ENCODE measurements at places on chromosomes 3 and 15. TPM values are rescaled to one million over a fixed set of nuclear protein-coding genes. Genes with fewer than 3 reads are reported as not detected.

Gene NECTIN3
- total RNA-seq = 88.6 TPM

Gene IL20RB
- 0.48 TPM for total RNA-seq

Gene APBA2
- total RNA-seq = 10.1 TPM

Gene USP50
- not detected for total RNA-seq

Gene MGLL
- 7.3 TPM for total RNA-seq

DNA sequence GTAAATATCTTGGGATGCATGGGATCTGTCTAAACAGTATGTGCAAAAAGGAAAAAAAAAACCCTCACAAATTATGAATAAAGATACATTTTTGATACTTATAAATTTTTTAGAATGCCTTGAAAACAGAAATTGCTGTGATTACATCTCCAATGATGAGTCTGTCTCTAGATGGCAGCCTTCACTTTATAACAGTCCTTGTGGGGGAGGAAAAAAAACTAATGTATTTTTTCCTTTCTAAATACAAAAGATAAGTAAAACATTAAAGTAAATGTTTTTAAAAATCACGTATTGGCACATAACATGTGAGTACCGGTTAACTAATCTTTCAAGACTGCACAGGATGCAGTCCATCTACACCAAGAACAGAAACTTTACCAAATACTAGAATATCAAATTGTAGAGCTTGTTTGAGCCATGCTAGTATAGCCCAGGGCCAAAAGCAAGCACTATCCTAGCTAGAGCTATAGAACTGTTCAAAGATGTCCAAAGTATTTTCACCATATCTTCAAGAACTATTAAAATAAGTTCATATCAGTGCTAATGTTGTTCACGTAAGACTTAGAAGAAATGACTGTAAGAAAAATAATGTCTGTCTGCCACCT is 206.4 kb downstream of the STAG1 start:
- no peaks in the 10 kb centered on the region for H3K36me3 ChIP-seq
- H3K27me3 ChIP-seq = no peaks in the 10 kb centered on the region
- no peaks in the 10 kb centered on the region for H3K4me1 ChIP-seq
- H3K27ac ChIP-seq = no peak overlapping the region

DNA sequence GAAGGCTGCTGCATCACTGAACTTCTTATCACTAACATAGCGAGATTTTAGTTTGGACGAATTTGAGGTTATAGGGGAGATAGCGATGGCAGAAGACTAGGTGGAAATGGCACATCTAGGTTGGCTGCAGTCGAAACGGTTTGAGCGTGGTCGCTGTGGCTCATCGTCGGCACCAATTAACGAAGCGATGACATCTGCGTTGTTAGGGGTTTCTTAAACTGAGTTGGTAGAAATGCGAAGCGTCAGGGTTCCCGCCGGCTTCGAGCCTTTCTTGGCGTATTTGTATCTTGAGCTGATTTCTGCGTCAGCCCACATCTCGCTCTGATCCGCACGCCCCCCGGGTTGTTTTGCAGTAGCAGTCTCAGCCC is 319 bp downstream of the LNP1 start:
- H3K4me3 ChIP-seq = peak overlapping the region; percentile 47
- H3K27me3 ChIP-seq = no peaks in the 10 kb centered on the region
- no peaks in the 10 kb centered on the region for H3K36me3 ChIP-seq
- DNase-seq = peak; percentile 51
- peak overlapping the region; percentile 94 for H3K27ac ChIP-seq

DNA sequence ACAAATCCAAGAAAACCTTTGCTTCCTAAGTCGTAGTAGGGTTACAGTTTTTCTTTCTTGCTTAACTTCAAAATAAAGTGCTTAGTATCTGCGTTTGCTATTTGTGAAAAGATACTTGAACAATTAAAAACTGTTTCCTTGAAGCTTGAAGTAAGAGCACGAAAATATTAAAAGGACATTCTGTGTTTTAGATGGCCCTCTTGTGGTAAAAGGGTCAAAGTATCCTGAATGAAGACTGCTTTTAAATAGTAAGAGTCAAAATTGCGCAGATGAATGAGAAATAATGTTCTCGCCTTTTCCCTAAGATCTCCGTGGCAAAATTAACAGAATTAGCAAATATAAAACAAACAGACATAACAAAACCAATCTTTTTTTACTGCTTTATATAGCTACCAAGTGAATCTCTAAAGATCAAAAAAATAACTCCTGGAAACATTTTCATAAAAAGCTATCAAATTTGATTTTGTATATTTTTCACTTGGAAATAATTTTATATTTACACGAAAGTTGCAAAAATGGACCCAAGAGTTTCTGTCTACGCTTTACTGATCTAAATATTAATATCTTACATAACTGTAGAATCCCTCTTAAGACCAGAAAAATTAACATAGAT is 175.4 kb downstream of the MBNL1 start:
- no peaks in the 10 kb centered on the region for H3K36me3 ChIP-seq
- H3K4me1 ChIP-seq = no peaks in the 10 kb centered on the region
- no peak overlapping the region for H3K27ac ChIP-seq
- DNase-seq = peak; percentile 47

GRCh38 chr15:42392309-42393024 is 33.2 kb downstream of the CAPN3 start:
- H3K27ac ChIP-seq = peak overlapping the region; percentile 100
- DNase-seq = peak; percentile 92
- H3K4me1 ChIP-seq = peaks cover 26% of the 10 kb centered on the region

GRCh38 chr3:148062590-148062989 is 635.1 kb upstream of the AGTR1 start:
- no peak overlapping the region for H3K4me3 ChIP-seq
- H3K4me1 ChIP-seq = no peaks in the 10 kb centered on the region
- H3K36me3 ChIP-seq = no peaks in the 10 kb centered on the region
- DNase-seq = no peak

DNA sequence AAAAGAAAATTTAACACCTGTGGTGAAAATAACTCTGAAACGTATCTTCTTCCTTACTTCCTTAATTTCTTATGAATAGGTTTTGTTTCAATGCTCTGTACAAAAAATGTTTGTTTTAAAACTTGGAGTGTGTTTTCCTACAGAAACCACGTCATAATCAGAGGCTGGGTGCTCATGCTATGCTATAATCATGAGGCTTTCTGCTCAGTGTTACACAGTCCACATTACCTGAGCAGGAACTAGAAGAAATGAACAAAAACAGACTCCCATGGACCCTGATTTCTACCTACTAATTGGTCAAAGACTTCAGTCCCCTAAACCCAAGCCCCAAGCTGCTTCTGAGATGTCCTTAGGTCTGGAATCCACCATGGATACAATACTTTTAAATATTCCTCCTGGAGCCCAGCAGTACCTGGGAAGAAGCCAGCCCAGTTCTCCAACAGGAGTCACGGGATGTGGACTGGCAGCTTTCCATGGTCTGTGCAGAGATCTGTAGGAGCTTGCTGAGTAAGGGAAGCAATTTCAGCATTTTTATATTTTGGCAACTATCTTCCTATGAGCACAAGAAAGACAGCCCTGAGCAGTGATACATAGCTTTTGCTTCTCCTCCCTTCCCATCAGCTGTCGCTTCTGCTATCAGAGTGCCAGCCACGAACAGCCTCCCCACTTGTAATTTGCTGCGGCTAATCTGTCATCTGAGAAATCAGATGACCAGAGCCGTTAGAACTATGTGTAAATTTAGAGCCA is 65.6 kb downstream of the WDR72 start:
- no peaks in the 10 kb centered on the region for H3K27me3 ChIP-seq
- no peak overlapping the region for H3K4me3 ChIP-seq
- no peak overlapping the region for H3K27ac ChIP-seq
- no peaks in the 10 kb centered on the region for H3K4me1 ChIP-seq
- peak; percentile 9 for DNase-seq

DNA sequence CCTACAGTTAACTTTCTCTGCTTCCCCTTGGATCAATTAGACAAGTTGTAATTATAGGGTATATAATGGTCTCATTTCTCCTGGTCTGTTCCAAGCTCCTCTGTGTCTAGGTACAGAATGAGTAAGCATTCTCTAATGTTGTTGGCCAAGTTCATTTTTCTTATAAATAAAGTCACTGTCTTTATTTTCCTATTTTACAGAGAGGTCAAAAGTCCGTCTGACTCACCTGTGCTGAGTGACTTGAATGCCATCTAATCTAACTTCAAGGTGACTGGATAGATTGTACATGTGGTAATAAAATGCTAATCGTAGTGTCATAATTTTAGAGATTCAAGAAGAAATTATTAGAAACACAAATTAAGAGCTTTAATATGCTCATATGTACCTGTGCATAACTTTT is 500.2 kb downstream of the PDCD6IP start:
- peak overlapping the region; percentile 64 for H3K27ac ChIP-seq
- peaks cover 5% of the 10 kb centered on the region for H3K4me1 ChIP-seq
- no peaks in the 10 kb centered on the region for H3K27me3 ChIP-seq
- H3K36me3 ChIP-seq = no peaks in the 10 kb centered on the region
- DNase-seq = peak; percentile 35
